ENCODE measurements at places on chromosomes 4 and X.

DNA sequence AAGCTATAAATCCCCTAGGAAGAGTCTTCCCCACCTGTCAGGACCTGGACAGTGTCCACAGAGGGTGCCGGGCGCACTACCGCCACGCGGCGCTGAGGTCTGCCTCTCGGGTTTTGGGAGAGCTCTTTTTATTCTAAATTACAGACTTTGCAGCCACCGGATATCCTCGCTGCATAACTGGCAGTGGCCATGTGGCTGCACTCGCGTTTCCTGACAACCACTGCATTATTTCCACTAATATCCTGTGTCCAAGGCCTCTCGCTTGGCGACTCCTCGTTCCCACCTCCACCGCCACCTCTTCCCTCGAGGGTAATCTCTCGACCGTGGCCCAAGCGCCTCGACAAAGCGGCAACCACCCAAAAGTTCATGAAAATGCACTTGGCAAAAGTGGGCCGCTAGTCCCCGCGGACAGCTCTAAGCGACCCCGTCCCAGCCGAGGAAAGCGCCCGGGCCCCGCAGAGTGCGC, 512 bp upstream of the TMEM131L start:
- DNase-seq = peak; percentile 37

DNA sequence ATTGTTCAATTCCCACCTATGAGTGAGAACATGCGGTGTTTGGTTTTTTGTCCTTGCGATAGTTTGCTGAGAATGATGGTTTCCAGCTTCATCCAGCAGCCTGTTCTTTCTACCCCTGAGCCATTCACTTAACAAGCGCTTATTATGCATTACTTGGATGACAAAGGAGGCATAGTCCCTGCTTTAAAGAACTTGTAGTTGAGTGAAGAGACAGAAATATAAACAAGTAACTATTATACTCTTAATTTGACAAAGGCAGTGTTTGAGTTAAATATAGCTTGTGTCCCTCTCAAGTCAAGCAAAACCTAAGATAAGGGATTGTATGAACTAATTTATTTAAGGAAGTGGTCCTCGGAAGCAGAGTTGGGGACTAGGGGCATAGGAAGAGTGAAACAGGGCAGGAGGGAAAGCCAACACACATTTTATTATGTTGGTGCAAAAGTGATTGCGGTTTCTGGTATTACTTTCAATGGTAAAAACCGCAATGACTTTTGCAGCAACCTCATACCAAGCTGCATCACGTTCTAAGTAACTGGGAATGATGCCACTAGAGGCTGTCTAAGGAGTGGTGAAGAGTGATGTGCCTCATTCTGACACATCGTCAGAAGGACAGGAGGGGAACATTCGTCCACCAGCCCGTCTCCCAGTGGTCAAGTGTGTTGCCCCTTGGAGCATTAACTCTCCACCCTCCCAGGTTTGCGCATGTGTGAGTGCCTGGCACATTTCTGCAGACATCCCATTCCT, 41.8 kb downstream of the QDPR start:
- DNase-seq = peak; percentile 57

- DNase-seq = no peak
Measured at GRCh38 chr4:104025251-104025650, 305.5 kb upstream of the TACR3 start.

DNA sequence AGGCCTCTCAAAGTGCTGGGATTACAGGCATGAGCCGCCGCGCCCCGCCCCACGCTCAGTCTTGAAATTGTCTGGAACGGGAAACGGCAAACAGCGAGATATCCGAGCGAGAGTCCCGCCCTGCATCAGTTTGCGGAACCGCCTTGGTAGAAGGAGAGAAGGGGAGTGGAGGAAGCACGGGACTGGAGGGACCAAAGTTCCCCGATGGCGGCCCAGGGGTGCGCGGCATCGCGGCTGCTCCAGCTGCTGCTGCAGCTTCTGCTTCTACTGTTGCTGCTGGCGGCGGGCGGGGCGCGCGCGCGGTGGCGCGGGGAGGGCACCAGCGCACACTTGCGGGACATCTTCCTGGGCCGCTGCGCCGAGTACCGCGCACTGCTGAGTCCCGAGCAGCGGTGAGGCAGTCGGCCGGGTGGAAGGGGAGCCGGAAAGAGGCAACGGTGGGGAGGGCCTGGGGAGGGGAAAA, at the start of gene BST1:
BST1 (plus strand) TSS at position 125 of the 463 bp plus-strand sequence; CDS start at position 205, 80 bp downstream.
- peak; percentile 16 for DNase-seq

- no peak for DNase-seq
Measured at GRCh38 chrX:17453788-17454187, 78.8 kb downstream of the NHS start.

GRCh38 chr4:109429545-109429944, 4.1 kb upstream of the SEC24B start:
- DNase-seq = no peak

DNA sequence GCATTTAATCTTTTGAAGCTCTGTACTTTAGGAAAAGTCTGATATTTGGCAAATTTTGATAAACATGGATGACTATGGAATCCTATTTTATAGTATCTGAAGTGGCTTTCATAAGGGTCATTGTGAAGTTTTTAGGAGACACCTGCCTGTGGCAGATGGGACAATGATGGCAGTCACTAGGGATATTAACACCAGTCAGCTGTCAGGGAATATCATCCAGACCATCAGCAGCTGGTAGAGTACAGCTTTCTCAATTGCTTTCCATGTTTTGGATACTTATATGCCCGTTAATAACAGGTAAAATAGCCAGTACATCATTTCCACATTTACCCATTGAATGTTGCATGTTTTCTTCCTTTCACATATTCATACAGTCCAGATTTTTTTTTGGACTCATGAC, 39.1 kb downstream of the NPNT start:
- no peak for DNase-seq

- DNase-seq = no peak
Measured at GRCh38 chrX:38939067-38939466, 137.8 kb downstream of the MID1IP1 start.

- DNase-seq = peak; percentile 27
Measured at GRCh38 chr4:118729287-118730286, 44.4 kb downstream of the METTL14 start.

- DNase-seq = peak; percentile 89
Measured at GRCh38 chr4:40621592-40622512, 7.8 kb downstream of the RBM47 start.

GRCh38 chr4:78692822-78693170, 83.4 kb upstream of the BMP2K start:
- no peak for DNase-seq

DNA sequence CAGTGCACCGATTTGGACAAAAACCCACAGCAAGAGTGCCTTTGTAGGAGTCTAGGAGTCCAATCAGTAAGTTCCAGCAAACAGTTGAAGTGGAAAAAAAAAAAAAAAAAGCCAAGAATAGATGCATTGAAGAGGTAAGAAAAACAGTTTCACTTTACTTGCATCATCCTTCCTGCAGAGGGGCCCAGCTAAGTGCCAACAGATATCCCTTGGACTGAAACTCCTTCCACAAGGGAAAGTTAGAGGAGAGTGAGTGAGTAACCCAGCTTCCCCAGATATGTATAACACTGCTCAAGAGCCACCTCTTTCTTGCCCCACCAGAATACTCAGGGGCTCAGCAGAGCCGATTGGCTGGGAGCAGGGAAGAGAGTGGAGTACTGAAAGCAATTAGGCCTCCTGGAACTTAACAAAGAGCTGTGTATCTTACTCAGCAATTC, 617.7 kb upstream of the SMIM31 start:
- peak; percentile 58 for DNase-seq

DNA sequence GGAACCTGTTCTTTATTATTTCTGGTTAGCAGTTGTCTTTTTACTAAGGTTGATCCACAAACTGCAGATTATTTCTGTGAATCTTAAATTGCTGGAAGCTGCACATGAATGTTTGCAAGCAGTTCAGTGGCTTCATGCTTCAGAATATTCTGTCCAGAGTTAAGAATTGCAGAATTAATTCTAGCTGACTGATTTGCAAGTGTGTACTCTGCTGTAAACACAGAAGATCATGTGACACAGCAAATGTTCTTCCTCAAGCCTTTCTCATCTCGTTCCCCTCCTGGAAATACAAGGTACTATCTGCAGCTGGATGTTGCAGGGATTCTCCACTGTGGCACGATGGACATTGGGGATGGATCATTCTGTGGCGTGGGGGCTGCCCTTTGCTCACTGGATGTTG, 16.8 kb upstream of the CLTRN start:
- DNase-seq = no peak

GRCh38 chrX:538311-538710, 92.3 kb upstream of the SHOX start:
- no peak for DNase-seq

- DNase-seq = no peak
Measured at GRCh38 chr4:156690572-156690971, 281.0 kb downstream of the PDGFC start.

GRCh38 chrX:125544031-125544660, 224.5 kb downstream of the TEX13C start:
- no peak for DNase-seq

GRCh38 chr4:16225167-16225862, 956 bp downstream of the TAPT1 start:
- no peak for DNase-seq

DNA sequence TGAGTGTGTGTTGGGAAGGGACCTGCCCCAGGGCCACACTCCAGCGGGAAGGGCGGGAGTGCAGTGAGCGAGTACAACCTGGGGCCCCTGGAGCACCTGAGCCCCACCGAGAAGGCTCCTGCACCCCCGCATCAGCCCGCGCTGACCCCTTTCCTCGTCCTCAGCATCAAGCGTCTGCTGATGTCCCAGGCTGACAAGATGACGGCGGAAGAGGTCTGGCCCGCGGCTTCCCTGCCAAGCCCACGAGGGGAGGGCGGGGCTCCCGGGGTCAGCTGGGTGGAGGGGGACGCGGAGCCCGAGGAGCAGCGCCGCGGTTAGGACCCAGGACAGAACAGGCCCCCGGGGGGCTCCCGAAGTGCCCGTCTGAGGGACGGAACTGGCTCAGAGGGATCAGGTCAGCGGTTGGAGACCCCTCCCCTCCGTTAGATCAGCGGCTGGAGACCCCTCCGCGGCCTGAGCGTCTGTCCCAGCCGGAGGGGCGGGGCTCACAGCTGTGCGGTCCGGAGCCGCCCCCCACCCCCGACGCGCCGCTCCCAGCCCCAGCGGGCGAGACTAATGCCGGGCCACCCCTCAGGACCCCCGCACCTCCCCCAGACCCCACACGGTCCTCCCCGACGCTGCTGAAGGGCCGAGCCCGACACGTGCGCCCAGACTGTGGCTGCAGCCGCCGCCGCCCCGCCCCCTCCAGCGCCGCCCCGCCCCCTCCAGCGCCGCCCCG, 6.7 kb downstream of the MYL5 start:
- no peak for DNase-seq

DNA sequence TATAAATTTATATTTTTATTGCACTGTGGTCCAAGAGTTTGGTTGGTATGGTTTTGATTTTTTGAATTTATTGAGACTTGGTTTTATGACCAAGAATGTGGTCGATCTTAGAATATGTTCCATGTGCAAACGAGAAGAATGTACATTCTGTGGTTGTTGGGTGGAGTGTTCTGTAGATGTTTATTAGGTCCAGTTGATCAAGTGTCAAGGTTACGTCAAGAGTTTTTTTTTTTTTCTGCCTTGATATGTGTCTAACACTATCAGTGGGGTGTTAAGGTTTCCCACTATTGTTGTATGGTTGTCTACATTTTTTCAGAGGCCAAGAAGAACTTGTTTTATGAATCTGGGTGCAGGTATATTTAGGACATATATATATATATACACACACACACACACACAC, 10.8 kb downstream of the ETDB start:
- DNase-seq = no peak

DNA sequence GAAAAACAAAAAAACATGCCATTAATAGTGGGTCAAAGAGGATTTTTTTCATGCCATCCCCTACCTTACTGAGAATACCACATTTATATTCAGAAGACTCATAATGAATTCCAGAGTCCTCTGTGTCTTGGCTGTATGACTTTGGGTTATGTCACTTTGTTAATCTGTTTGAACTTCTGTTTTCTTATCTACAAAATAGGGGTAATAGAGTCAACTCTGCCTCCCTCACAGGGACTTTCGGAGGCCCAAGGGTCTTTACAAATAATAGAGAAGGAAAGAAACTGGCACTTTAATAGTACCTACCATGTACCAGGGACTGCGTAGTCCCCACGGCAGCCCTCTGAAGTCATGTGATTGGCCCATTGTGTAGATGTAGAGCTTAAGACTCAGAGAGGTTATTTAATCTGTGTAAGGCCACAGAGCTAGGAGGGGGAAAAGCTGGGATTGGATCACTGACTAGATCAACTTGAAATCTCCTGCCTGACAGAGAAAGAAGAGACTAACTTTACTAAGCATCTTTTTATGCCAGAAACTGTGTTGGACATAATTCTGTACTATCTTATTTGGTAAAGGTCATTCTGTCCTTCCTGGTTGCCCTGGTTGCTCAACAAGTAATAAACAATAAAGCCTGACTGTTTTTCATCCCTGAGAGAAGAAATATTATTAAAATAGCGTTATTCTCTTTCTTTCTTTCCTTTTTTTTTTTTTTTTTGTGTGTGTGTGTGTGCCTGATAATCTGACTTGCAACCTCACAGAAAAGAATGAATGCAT, 59.6 kb downstream of the NFKB1 start:
- no peak for DNase-seq

DNA sequence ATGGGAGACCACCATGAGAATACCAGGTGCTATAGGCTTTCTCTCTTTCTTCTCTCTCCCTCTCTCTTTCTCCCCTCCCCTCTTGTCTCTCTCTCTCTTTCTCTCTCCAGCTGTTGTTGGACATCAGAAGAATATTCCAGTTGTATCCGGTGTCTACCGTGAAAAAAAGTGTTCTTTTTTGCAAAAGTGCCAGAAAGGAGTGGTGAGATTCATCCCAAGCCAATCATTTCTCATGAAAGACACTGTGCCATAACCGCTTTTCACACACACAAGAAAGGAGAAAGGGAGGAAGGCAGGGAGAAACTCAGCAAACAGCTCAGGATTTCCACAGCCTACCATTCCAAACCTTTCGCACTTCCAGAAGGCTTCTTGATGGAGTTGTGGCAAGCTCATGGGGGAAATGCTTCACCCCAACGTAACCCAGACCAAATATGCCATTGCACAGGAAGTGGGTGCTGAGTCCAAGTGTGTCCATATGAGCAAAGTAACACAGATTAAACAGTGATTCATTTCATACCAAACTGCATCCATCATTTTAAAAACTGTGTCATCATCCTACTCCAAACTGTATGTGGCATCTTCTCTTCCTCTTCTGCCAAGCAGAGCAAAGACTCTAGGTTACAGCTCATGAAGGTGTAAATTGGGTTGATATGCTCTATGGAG, 224.0 kb downstream of the APBB2 start:
- peak; percentile 93 for DNase-seq

GRCh38 chr4:165541851-165542459, 163.1 kb downstream of the CPE start:
- no peak for DNase-seq

Data from NCI-H226 (cell line).